ENCODE measurements at places on chromosomes 12 and 14.
A peak's percentile ranks its signal among the peaks of the same experiment; 100 is the strongest.

DNA sequence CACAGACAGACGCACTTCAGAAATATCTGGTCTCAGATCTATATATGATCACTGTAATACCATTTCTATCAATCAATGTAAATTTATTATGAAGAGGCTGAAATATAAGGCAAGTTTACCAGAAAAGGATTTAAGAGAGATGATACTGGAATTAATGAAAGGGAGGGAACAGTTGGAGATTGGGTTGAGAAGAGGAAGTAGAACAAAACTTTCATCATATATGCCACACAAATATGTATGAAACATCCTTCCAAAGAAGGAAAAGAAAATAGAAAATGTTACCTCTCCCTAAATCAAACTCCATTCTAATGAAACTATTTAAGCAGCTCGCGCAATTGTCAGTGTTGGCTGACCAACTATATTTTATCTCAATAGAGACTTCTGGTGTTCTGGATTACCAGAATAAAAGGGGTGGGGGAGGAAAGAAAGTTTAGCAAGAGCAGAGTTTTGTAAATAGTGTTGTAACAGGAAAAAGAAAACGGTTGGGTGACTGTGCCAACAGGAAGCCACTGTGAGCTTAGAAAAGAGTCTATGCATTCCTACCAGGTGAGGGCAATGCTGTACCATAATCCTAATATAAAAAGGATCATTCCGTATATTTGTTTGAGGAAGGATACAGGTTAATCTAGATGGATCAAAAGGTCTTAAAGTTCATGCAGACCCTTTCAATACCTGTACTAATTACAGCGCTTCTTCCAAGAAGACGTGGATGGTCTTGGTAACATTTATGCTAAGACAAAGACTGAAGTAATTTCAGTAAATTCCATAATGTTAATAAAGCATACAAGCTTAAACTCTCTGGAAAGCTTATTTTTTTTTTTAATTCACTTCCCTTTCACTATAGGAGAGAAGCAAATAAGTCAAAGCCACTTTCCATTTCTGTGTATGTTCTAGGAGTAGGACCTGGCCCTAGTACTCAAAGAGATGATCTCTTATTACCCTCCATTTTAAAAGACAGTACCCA is 14.5 kb upstream of the LLPH start:
- DNase-seq, result peak; percentile 86

- peak; percentile 74 for DNase-seq
Observed at GRCh38 chr14:99395909-99396530, 84.6 kb downstream of the SETD3 start.

GRCh38 chr14:87628129-87628528 is 364.9 kb downstream of the GALC start:
- no peak for DNase-seq

DNA sequence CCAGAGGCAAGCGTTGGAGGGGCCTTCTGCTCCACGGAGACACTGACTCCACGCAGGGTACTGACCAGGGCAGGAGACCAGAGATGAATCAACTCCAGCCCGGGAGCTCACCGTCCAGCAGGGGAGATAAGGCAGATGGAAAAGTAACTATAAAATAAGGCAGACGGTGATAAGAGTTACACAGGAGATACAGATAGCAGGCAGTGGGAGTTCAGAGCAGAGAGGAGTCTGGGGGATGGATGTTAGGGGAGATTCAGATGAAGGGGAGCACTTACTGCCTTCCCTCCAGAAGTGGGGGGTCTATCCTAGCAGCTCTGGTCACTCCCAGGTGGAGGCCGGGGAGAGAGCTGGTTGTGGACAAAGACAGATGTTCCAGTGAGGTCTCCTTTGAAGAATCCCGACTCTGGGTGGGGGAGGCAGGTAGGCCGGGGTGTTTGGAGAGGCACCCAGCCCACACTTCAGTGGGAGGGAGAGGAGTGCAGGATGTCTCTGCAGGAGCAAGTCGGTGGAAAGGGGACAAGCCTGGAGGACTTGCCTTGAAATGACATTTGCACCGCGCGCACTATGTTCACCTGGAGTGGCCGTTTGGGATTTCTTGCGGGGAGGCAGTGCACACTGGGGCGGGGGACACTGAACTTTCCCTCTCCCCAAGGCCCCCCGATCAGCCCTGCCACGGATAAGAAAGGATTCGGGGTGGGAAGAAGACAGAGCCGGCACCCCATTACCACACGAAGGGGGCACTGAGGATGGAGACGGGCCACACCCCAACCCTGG is 1.2 kb downstream of the PITPNM2 start:
- DNase-seq, result no peak

- peak; percentile 14 for DNase-seq
Observed at GRCh38 chr14:31510222-31510621, 22.4 kb upstream of the GPR33 start.

DNA sequence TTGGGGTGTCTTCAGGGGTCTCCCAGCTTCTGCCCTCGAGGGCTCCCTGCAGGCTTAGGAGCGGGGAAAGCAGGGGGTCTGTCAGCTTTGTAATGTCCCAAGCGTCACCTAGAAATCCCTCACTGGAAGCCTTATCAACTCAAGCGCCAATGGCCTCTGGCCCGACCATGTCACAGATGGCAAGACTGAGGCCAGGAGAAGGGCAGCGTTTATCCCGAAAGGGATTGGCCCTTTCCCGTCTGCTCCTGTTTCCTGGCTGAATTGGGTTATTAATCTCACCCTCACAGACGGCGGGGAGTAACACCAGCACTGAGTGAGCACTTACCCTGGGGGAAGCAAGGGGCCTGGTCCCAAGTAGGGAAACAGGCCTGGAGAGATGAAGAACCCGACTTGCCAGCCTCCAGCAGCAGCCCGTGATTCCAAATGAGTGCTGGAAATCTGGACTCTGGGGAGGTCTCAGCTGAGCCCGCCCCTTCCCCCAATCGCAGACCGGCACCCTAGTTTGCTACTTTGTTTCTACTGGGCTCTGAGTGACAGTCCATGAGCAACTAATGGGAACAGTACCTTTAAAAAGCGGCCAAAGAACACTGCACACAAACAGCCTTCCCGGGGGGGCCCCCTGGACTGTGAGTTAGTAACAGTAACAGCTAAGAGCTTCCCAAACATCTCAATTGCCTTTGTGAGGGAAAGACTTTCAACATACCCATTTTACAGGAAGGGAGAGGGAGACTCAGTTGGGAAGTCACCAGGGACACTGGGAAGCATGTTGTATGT is 2.1 kb upstream of the NCOR2 start:
- peak; percentile 14 for DNase-seq

DNA sequence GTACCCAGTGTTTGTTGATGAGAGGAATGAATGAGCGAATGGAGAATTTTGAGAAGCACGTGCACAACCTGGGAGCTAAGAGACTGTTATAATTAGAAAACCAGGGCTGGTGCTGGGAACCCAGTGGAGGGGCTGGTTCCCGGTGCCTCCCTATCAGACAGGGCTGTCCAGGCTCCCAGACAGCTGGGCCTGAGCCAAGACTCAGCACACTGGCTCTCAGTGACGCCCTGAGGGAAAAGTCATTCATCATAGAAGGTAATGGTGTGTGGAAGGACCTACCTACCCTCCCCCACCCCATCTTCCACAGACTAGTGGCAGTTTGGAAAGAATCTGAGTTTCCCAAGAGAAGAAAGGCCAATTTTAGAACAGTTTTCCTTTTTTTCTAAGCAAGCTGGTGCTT is 34.7 kb downstream of the KCNA5 start:
- no peak for DNase-seq

GRCh38 chr12:53190108-53190729 is 9.5 kb upstream of the CSAD start:
- DNase-seq, result peak; percentile 71

DNA sequence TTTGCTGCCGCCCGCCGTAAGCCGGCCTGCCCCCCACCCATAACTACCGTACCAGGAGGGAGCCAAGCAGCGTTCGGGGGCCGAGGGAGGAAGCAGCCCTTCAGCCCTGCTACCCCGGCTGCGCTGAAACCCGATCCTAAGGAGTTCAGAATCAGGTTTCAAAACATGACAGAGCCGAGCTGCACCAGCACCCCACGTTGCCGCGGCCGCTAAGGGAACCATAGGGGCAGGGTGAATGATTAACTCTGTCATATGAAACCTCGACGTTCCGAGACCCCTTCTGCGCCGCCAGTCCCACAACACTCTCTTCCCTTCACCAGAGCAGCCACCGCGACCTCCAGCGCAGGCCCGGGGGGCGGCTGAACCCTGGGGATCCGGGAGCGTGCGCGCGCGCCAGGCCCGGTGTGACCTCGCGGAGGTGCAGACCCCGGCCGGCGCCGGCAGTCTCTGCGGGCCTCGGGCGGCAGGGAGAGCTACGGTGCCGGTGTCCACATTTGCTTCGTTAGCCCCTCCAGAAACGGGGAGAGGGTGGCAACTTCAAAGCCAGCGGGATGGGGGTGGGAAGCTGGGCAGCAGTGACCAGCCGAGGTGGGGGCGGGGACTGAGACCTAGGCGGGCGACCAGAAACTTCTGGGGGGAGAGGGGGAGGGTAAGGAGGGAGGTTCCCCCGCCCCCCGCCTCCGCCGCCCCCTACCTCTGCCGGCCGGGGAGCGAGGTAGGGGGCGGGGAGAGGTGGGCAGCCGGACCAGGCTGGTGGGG is 1.6 kb downstream of the SIX4 start:
- peak; percentile 90 for DNase-seq

DNA sequence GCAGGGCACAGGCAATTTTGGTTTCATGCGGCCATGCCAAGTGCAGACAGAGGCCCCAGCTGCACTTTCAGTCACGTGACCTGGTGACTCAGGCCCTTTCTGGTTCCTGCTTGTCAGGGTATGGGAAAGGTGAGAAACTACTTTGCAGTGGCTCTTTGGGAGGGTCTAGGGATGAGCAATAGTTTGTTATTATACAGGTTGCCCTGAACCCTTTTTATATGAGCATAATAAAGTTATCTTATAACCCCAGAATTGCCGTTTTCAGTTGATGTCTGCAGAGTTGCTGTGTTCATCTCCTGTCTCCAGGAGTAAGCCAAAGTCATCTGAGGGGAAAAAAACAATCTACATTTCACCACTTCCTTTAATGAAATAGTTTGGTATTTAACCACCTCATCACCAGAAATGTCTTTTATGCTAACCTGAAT is 30.9 kb upstream of the EMP1 start:
- DNase-seq, result peak; percentile 78
